Stimulated activated CD8-positive, alpha-beta memory T cell treated with anti-CD3 and anti-CD28 coated beads, Interleukin-2, amount 100 ng/mL, for 1 hour (primary cell): ENCODE measurements at places on chromosomes 13 and 19.

GRCh38 chr19:42185277-42185676 is 32.2 kb downstream of the DEDD2 start:
- no peak for DNase-seq

DNA sequence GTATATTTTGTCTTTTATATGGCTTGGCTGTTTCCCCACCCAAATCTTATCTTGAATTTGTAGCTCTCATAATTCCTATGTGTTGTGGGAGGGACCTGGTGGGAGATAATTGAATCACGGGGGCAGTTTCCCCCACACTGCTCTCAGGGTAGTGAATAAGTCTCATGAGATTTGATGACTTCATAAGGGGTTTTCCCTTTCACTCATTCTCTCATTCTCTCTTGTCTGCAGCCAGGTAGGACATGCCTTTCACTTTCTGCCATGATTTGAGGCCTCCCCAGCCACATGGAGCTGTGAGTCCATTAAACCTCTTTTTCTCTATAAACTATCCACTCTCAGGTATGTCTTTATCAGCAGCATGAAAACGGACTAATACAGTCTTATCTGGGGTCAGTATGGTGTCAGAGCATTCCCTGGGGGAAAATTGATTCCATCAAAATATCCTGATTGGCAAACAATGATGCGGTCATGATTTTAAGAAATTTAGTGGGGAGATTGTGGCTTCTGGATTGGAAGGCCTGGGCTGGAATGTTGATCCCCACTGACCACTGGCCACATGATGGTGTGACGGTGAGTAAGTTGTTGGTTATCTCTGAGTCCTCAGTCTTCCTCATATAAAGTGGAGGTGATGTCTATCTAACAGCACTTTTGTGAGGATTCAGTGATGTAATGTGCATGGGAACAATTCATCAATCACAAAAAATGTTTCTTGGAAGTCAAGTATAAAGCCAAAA is 27.5 kb upstream of the ANKRD10 start:
- DNase-seq = no peak

- no peak for DNase-seq
These were observed 197.1 kb downstream of the OXGR1 start for GRCh38 chr13:96797136-96797535.

GRCh38 chr19:17404621-17405249 is 695 bp downstream of the BST2 start:
- DNase-seq = no peak

DNA sequence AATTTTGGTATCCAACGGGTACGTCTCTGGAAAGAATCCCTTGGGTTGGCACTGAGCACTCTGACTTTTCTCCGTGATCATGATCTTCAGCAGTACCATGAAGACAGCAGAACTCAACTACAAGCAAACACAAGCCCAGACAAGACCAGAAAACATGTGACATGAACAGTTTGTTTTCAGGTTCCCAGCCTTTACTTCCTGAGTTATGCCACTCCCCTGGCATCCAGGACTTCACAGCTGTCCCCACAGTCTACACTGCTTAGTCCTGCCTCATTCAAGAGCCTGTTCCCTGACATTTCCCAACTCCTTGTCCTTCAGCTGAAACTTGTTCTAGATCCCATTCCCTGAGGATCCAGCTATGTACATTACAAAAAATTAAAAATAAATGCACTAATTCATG is 4.9 kb upstream of the N4BP2L1 start:
- no peak for DNase-seq

- no peak for DNase-seq
These were observed 57.0 kb downstream of the ERCC5 start for GRCh38 chr13:102902789-102903347.

- DNase-seq = no peak
These were observed 30.7 kb downstream of the PDE4A start for GRCh38 chr19:10450853-10451609.

DNA sequence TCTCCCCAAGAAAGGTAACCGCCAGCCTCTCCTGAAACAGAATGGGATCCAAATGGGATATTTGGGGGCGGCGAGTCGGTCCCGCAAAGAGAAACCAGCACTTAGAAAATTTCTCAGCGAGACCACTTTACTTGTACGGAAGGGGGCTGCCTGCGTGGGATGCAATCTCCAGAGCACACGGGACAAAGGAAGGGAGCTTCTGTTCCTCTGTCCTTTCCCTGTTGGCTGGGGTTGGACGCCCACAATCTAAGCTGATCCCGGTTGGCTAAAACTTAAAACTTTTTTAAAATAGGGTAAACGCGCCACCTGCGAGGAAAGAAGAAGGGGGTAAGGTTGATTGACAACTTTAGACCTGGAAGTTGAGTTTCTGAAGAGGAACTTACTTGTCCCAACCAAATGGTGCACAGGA is 826 bp upstream of the BSG start:
- DNase-seq = no peak

DNA sequence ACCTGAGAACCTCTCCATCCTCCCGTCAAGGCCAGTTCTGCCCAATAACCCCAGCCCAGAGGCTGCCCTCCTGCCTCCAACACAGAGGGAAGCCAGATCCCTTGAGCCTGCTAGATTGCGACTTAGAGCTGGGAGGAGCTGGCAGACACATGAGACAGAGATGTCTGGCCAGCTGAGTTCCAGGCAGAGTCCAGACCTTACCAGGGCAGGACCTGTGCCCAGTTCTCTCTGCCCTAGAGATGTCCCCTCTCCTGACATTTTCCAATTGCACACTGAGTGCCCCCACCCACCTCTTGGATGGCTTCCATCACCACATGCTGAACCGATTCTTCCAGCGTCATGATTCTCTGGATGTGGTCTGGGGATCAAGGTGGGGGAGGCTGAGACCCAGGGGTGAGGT is 3.0 kb downstream of the HOOK2 start:
- DNase-seq = no peak

DNA sequence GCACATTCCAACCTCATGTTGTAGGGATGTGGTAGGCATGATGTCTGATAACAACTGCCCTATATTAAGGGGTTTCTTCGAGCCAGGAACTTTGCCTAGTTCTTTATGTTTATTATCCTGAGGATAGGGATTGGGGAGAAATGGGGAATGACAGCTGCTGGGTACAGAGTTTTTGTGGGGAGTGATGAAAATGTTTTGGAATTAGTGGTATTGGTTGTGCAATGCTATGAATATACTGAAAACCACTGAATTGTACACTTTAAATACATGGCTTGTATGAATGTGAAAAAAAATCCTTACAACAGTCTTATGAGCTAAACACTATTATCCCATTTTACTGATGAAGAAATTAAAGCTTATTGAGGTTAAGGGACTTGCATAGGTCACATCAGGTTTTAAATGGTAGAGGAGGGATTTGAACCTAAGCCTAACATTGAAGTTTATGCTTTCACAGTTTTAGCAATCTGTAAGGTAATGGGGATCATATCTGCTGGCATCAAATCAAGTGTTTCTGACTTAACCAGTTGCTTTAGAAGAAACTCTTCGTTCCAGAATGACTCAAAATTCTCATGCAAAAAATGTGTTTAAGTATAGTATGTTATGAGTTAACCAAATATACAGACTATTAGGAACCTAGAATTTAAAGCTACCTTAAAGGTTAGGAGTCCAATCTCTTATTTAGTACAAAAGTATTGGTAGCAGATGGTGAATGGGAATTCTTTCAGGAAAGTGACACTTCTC is 61.4 kb downstream of the ERCC5 start:
- DNase-seq = no peak

GRCh38 chr13:99995104-99995588 is 13.6 kb downstream of the ZIC2 start:
- no peak for DNase-seq

GRCh38 chr19:27745978-27746542 is 1466.9 kb downstream of the UQCRFS1 start:
- DNase-seq = no peak

DNA sequence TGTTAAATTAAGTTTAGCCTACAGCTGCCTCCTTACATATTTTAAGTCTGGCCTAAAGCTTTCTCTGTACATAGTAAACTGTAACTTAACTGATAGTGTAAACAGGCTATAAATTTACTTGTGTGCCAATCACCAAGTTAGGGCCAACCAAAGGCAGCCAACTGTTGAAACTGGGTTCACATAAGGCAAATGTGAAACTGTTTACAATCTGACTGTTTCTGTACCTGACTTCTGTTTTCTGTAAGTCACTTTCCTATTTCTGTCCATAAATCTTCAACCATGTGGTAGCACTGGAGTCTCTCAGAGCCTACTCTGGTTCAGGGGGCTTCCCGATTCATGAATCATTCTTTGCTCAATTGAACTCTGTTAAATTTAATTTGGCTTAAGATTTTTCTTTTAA is 103.1 kb downstream of the RAP2A start:
- no peak for DNase-seq

DNA sequence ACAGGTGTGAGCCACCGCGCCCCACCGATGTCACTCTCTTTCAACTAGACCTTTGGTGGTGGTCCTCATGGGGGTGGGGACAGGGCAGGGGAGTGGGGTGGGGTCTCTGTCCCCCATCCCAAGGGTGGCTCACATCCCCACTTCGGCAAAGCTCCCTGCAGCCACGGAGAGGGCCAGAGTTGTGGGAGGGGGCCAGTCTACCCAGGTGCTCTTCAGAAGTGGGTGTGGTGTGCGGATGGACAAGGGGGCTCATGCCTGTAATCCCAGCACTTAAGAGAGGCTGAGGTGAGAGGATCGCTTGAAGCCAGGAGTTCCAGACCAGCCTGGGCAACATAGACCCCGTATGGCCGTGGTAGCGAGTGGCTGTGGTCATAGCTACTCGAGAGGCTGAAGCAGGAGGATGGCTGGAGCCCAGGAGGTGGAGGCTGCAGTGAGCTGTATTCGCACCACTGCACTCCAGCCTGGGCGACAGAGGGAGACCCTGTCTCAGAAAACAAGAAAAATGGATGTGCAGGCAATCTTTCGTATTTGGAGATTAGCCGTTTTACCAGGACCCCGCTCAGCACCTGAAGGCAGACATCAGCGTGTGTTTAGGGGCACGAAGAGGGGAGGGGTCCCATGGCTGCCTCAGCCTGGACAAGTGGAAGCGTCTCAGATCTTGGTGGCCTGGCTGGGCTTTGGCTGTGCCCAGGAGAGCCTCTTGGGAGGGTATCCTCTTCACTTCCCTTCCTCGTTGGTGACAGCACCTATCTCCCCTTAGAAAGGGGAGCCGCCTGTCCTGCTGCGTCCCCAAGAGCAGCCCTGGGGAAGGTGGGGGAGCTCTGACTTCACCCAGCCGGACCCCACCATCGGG is 846 bp downstream of the TGFBR3L start:
- DNase-seq = no peak

GRCh38 chr13:74027161-74027779 is 106.9 kb downstream of the KLF12 start:
- DNase-seq = no peak

DNA sequence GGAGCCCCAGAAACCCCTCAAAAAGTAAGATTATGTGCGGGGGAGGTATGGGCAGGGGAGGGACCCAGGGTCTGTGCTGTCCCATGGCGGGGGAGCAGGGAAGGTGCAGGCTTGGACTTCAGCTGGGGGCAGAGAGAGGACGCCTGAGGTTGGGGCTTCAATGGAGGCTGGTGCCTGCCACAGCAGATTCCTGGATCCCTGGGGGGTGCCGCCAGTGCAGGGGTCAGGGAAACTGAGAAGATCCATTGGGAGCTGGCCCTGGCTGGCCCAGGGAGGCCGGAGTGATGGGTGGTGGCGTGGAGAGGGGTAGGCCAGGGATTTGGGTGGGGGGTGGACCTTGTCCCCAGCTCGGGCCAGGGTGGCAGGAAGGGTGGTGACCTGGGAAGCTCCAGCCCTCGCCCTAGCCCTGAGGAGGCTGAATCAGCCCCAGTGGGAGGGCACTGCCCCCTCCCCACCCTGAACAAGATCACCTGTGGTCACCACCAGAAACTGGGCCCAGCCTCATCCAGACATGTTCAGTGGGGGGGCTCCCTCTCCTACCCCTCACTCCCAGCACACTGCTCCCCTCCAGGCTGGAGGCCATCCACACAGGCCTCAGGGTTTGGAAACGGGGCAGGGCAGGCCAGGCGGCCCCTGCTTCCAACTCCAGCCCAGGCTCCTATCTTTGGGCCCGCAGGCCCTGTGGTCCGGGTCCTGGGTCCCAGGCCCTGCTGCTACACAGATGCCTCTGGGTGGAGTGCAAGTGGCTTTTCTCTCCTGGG is 1.4 kb downstream of the NKPD1 start:
- DNase-seq = no peak

DNA sequence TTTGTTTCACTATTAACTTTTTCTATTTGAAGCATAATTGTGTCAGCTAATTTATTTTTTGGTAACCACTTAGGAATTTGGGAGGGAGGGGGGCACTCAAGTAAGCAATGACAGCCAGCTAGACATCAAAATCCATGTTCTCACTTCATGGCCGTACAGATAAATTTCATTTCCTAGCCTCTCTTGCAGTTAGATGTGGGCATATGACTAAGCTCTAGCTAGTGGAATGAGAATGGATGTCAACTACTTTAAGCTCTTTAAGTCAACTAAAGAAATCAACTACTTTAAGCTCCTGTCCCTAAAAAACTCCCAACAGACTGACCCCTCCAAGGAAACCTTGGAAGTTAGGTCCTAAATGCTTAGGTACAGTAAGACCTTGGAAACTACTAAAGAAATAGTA is 92.0 kb downstream of the KCNRG start:
- DNase-seq = no peak

- no peak for DNase-seq
These were observed 220.7 kb downstream of the RFC3 start for GRCh38 chr13:34038541-34039068.
